ENCODE measurements at places on chromosomes 2 and 18. TPM values are rescaled to one million over a fixed set of nuclear protein-coding genes. Genes with fewer than 3 reads are reported as not detected.

DNA sequence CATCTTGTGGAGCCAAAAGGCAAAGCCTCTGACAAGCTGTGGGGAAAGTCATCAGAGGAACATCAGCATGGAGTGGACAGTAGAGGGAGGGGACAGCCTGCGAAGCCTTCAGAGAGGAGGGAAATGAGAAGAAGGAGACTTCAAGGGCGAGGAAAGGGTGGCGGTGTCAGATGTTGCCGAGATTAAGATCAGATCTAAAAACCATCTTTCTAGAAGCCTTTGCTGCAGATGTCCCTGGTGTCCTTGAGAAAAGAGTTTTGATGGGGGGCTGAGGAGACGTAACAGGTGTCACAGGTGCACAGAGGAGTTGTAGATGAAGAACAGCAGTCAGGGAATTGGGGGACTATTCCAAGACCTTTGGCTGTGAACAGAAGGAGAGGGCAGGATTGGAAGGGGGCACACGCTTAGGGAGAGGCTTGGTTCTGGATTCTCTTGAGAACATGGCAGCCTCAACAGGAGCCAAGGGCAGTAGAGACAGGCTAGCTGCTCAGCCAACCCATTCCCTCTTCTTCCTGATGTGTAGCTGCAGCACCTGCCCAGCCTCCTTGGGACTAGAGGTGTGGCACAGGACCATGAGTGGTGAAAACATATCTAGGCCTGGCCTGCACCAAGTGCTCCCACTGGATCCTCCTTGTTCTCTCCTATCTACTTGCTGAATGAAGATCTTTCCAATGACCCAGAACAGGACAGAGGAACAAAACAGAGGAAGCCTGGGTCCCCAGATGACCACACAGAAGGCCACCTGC, 22.7 kb upstream of the NCL start:
- peak; percentile 53 for DNase-seq

CHRNG gene
- total RNA-seq, result not detected

GRCh38 chr2:235637896-235638295, 144.1 kb downstream of the AGAP1 start:
- peak; percentile 37 for DNase-seq

- no peak for DNase-seq
Measured at GRCh38 chr18:59423259-59423658, 64.2 kb upstream of the LMAN1 start.

DNA sequence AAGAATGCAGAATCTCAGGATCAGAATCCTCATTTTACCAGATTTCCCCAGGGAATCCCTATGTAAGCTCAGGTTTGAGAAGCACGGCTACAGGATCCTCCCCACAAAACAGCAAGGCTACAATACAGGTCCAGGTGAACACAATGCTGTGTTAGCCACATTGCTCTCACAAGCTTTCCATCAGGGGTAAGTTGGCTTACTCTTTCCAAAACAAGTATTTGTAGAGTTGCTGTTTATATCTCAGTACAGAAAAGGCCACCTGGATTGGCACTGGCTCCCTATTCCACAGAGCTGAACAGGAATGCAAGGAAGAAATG, 11.0 kb downstream of the SPRED2 start:
- no peak for DNase-seq

ACSL3 gene
- total RNA-seq, result 52.2 TPM

GALNT3 gene
- total RNA-seq, result 1.6 TPM

DNA sequence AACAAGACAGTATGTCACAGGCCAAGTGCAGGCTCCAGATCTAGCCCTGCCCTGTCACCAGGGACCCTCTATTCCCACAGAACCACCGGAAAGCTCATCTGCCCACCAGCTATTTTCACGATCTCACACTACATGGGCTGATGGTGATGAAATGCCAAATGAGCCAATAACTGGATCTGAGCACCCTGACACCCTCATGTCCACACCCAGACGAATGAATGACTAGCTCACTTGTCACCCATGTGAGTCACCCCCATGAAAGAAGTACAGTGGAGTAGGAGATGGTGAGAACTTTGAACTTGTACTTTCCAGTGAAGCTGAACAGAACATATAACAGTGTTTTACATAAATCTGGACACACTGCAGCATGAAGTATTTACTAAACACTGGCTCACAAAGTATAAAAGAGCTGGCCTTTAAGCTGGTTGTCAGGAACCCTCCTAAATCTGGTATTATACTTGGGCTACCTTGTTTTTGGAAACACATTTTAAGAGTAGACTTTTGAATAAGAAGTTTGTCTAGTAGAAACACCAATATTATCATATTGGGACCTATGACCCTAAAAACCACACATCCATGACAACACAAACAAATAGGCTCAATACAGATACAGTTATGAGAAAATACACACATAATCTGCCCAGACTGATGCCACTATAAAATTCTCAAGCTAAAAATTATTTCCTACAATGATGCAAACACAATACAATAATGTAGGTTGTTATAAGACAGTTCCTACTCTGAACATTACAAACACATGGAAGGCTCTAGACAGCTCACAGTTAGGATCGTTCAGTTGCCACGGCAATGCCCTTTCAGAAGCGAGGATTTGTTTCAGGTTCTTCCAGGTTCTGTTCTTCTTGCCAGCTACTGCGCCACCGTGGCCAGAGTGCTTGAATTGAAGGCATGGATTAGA, 19.0 kb downstream of the INO80C start:
- DNase-seq, result no peak

- DNase-seq, result no peak
Measured at GRCh38 chr2:24083567-24084385, 858 bp downstream of the TP53I3 start.

- no peak for DNase-seq
Measured at GRCh38 chr2:189854187-189854586, 69.9 kb downstream of the PMS1 start.

GRCh38 chr18:70172225-70172624, 33.3 kb downstream of the RTTN start:
- no peak for DNase-seq

DNA sequence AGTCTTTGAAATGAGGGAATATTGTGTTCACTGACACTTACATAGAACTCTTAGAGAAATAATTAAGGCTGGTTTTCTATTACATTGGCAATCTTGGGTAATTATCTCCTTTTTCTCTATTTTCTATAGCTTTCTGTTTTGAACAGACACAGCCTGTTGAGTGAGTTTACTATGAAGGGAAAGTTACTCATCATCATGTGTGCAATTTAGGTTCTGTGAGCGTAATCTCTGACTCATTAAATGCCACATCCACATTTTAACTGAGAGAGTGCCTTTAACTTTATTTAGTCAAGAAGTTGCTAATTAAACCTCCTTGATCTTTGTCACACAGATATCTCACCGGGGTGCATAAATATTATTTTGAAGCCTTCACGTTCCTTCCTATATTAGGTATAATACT, 174.0 kb upstream of the SLC8A1 start:
- DNase-seq, result no peak

PUS10 gene
- total RNA-seq, result 4.5 TPM

- DNase-seq, result no peak
Measured at GRCh38 chr2:29821591-29821990, 99.8 kb downstream of the ALK start.

Data from posterior vena cava (tissue), 2 donors.